ENCODE measurements at places on chromosomes 11 and 22. TPM values are rescaled to one million over a fixed set of nuclear protein-coding genes. Genes with fewer than 3 reads are reported as not detected.
A peak's percentile ranks its signal among the peaks of the same experiment; 100 is the strongest.

Gene CNIH2
- 0.75 TPM for total RNA-seq

Gene PRR14L
- 44.1 TPM for total RNA-seq

Gene FAM181B
- 1.7 TPM for total RNA-seq

Gene SHISA8
- not detected for total RNA-seq

Gene GNAZ
- 5.8 TPM for total RNA-seq

GRCh38 chr11:134638796-134639430 lies 226.9 kb upstream of the B3GAT1 start:
- peak; percentile 23 for DNase-seq

DNA sequence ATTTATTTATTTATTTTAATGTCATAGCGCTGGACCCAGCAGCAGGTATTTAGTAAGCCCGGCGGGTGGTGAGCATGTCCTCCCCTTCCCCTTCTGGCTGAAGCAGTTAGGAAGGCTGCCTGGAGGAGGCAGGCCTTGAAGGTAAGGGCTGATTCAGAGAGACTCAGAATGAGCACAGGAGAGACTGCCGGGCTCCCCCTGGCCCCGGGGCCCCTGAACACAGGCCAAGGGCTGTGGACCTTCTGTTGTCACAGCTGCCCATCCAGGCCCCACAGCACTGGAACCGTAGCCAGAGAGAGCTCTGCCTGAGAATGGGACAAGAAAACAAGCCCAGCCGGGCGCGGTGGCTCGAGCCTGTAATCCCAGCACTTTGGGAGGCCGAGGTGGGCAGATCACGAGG lies 52.8 kb downstream of the KCNJ4 start:
- DNase-seq = peak; percentile 75

DNA sequence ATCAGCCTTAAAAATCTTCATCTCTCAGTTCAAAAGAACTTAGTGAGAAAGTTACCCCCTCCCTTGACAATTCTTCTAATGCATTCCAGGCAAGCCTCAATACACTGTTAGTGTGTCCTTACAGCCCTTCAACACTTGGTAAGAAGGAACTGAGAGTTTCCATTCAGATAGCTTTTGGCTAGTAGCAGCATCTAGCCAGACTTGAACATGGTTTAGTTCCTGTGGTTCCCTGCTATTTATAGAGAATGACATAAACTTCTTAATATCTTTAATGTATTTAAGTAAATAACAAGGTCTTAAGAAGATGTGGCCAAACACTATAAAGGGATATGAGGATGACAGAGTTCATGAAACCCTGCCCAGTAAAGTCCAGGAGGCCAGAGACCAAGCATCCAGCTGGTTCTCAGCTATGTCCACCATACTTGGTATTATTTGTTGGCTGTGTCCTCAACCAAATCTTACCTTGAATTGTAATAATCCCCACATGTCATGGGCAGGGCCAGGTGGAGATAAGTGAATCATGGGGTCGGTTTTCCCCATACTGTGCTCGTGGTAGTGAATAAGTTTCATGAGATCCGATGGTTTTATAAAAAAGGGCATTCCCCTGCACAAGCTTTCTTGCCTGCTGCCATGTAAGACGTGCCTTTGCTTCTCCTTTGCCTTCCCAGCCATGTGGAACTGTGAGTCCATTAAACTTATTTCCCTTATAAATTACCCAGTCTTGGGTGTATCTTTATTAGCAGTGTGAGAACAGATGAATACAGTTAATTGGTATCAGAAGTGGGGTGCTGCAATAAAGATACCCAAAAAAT lies 132.4 kb downstream of the LARGE1 start:
- DNase-seq = no peak

Measured in aorta (tissue), 5 donors.